ENCODE measurements at places on chromosomes 2 and 18.

DNA sequence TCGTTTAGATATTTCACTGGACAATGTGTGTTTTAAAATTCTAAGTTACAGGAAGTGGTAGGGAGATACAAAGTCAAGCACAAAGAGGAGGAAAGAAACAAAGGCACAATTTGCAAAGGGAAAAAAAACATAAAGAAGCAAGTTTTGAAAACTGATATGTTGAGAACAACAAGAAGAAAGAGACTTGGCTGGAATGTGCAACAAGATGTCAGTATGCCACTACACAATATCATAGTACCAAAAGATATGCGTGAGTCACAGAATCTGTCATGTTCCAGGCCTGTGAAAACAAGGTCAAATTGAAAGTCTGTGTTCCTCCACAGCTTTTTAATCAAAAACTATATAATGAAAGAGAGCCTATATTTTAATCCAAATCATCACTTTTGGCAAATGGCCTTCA, 12.0 kb downstream of the EXOC6B start:
- DNase-seq = no peak

- no peak for DNase-seq
Measured at GRCh38 chr18:64037812-64038414, 68.0 kb downstream of the SERPINB8 start.

GRCh38 chr2:2095360-2096093, 235.5 kb downstream of the MYT1L start:
- no peak for DNase-seq

DNA sequence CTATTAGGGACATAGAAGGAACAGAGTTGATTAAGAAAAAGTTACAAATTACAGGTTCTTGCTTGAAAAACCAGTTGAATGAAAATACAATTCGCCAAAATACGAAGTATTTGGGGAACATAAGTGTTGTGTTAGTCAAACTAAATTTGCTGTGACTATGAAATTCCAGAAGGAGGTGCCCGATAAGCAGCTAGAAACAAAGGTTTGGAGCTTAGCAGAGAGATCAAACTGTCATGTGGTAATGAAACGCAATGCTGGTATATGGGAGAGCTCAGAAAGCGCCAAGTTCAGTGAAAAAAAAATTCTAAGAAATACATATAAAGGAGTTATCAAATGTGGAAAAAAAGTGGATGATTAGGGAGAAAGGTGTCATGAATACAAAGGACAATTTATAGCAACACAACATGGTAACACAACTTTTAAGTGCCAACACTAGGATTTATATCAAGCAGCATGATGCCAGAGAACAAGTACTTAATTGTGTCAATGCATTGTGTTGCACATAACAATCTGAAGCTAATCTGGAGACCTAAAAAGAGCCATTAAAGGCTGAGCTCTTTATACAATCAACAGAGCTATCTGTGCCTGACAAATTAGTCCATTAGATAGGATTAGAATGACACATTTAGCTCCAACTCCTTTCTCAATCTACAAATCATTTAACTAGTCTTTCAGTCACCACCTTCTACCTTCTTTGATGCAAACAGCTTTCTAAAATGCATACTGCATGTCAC, 31.2 kb downstream of the SMAD2 start:
- DNase-seq = no peak

- no peak for DNase-seq
Measured at GRCh38 chr2:224283466-224283965, 118.4 kb downstream of the FAM124B start.

DNA sequence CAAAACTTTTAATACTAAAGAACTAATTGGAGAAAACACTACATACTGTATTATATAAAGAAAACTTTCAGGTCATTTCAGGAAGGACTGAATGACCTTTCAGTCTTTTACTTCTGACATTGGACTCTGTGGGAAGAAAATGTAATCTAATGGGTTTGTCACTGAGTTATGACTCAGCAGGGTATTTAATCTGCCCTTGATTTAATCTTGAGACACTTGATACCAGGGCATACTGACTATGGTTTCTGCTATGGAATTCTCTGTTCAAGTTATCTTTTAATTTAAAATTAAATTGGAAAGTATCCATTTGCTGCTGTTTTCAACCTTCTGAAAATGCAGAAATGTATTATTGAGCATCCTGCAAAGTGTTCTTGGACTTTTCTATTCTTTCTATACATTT, 354.2 kb upstream of the GALNT5 start:
- DNase-seq = no peak

- DNase-seq = no peak
Measured at GRCh38 chr2:35606394-35606793, 749.2 kb upstream of the CRIM1 start.

DNA sequence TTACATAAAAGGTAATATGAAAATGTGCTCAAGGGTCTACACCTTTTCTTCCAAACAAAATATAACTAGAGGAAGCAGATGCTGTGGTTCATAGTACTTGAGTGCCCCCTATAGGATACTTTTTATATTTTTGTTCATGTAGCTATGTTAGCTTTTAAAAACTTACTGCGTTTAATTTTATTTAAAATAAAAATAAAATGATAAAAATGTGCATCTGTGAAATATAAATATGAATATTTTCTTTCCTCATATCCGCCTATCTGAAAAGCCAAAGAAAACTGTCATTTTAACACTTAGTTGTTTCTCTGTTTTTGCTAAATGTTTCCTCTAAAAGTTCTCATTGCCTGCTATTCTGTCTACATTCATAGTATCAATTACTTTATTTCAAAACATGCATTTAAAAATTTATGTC, 9.6 kb upstream of the LRP1B start:
- no peak for DNase-seq

DNA sequence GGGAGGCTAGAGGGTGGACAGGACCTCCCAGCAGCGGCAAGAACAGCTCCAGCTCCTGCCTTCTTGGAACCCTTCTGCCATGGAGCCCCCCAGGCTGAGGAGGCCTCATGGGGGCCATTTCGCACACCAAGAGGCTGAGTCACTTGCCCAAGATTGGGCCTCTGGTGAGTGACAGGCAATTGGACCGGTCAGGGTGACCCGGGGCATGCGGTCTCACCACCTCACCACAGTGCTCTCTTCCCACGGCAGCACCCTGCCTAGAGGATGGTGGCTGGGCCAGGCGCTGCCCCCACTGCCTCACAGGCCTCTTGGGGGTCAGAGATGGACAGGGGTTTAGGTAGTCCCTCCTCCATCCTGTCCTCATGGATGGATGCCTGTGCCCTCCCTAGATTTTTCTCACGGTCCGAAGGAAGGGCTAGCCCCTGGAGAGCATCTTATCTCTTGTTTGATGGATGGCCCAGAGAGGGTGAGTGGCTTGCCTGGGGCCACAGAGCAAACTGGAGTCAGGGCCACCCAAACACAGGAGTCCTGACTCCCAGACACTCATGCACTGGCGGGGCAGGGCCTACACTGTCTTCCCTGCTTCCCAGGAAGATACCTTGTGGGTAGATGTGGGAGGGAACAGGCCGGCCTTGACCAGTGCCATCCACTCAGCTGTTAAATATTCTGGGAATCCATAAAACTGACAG, 119.2 kb downstream of the INHBB start:
- no peak for DNase-seq

GRCh38 chr2:50538147-50538546, 493.8 kb downstream of the NRXN1 start:
- DNase-seq = no peak

DNA sequence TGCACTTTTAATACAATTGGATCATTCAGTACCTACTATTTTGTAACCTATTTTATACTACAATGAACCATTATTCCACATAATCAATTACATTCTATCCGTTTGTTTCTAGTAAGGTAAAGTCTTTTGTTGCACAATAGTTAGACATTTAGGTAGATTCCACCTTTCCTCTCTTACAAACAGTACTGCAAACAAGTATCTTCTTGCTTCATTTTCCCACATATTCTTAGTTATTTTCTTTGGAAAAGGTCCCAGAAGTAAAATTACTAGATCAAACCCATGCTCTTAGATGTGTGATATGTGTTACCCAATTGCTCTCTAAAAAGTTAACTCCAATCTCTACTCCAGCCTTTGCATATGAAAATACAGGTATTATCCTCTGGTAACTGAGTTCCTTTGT, 49.6 kb downstream of the SPIRE1 start:
- no peak for DNase-seq

GRCh38 chr2:100199421-100199820, 57.0 kb upstream of the AFF3 start:
- DNase-seq = no peak

- no peak for DNase-seq
Measured at GRCh38 chr2:84808279-84808678, 72.6 kb downstream of the TRABD2A start.

DNA sequence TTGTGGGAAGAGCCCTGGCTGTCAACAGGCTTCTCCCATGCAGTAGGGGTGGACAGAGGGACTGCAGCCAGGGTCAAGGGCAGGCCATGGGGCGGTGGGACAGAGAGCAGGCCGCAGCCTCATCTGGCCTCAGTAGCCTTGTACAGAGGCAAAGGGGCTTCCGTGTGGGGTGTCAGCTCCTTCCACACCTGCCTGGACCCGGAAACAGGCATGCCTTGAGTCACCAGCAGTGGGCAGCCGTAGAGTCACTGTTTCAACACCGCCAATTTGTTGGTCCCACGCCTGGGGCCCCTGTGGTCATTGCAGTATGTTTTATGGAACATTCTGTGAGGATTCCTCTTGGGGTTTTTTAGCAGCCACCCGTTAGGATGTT, 173.0 kb downstream of the SMAD7 start:
- DNase-seq = no peak

- no peak for DNase-seq
Measured at GRCh38 chr2:54618646-54619565, 104.6 kb upstream of the EML6 start.

DNA sequence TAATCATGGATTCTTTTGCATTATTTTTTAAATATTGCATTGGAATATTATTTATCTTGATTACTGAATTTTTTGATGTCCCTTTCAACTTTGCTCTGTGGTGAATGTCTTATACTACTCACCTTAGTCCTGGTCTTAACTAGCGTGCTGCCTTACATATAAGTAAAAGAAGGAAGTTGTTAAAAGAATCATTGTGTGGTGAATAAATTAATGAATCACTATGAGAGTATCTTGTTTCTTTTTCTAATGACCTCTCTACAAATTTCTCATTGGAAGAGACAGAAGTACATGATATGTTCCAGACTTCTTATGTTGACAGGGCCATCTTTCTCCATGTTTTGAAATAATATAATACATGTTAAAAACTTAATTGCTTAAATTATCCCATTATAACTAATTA, 432.6 kb upstream of the MMADHC start:
- DNase-seq = no peak

DNA sequence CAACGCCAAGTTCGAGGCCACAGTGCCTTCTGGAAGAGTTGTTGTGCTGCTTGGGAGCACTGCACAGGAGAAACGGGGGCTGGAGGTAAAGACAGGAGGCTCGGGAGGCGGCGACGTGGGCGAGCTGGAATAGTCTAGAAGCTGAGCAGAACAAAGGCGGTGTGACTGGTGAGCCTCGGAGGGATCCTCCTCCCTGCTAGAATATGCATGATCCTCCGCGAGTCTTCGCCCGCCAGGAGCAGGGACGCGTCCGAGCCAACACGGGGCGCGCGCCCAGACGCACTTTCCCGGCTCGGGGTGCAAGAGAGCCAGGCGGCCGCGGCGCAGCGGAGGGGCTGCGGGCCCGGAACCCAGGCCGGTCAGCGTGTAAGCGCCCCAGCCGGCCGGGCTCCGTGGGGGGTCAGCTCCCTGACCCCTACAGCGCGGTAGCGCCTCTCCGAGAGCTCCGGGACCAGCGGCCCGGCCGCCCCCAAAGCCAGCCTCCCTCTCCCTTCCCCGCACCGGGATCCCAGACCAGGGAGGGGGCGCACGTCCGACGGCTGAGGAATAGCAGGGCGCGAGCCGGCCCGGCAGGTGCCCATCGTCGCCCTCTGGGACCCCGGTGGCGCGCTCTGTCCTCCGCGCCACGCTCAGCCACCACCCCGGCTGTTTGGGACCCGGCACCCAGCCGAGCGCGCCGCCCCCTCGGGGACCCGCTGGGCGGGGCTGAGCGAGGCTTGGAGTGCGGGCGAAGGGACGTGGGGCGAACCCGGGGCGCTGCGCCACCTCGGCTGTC, 62.5 kb downstream of the GNAL start:
- DNase-seq = no peak

- DNase-seq = no peak
Measured at GRCh38 chr2:237876951-237877491, 17.6 kb downstream of the RAMP1 start.

DNA sequence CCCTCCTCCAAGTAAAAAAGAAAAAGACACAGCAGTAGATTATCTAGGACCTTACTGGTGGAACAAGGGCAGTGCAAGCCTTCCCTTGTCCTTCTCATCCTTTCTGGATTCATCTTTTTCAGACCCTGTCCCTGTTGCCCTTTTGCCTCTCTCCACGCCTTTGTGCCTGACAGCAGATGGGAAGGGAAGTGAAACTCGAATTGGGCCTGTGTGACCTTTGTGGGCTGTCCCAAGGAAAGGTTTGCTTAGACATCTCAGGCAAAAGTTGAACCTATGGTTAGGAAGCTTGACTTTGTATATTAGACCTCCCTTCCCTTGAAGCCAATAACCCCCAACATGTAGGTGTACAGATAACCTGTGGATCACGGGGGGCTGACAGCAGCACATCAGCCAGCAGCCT, 185.3 kb downstream of the PRKCE start:
- DNase-seq = no peak

DNA sequence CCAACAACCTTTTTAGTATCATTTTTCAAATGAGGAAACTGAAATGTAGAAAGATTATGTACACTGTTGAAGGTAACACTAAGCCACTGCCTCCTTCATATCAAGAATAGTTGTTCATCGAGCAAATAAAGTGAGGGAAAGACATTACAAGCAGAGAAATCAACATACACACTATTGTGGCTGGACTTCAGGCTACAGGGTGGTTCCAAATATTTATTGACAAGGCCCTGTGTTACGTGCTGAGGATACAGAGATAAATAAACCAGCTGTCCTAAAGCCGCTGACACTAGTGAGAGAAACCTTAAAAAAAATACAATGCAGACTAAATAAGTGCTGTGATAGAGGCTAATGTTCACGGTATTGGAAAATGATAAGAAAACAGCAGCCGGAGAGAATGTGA, 1.9 kb upstream of the LNPK start:
- DNase-seq = no peak

DNA sequence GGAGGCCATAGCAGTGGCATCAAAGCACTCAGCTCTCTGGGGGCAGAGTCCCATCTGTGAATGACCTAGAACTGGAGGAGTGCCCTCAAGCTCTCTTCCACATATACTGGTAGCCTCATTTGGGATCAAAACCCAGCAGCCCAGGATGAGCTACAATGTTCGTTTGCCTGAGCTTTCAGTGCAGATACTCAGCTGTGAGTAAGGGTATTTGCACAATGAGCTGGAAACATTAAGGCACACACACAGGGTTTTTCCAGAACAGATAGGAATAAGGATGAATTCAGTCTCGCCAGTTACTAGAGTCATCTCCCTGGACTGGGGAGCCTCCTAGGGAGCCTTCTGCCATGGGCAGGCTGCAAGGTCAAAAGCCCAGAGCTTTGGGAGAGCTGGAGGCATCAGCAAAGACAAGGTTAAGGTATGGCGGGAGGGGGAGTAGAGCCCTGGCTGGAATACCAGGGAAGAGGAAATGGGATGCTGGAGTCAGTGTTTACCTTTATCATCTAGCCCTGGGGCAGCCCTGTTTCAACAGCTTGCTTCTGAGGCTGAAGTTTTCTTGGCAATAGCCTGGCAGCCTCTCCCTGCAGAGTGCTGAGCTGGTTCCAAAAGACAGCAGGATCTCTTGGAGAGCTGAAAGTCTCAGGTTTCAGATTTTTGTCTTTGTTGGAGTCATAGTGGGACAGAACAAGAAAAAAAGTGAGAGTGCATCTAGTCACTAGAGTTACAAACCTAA, 187.7 kb downstream of the LOXHD1 start:
- no peak for DNase-seq

All from stimulated activated CD8-positive, alpha-beta memory T cell treated with anti-CD3 and anti-CD28 coated beads, Interleukin-7, amount 100 ng/mL, for 24 hours (primary cell).